ENCODE measurements at places on chromosomes 16 and 17.

- H3K4me3 ChIP-seq, result no peak overlapping the region
- H3K27me3 ChIP-seq, result no peaks in the 10 kb centered on the region
- H3K27ac ChIP-seq, result peak overlapping the region; percentile 86
- H3K4me1 ChIP-seq, result no peaks in the 10 kb centered on the region
These were observed 11.2 kb downstream of the COL1A1 start for GRCh38 chr17:50190293-50190602.

DNA sequence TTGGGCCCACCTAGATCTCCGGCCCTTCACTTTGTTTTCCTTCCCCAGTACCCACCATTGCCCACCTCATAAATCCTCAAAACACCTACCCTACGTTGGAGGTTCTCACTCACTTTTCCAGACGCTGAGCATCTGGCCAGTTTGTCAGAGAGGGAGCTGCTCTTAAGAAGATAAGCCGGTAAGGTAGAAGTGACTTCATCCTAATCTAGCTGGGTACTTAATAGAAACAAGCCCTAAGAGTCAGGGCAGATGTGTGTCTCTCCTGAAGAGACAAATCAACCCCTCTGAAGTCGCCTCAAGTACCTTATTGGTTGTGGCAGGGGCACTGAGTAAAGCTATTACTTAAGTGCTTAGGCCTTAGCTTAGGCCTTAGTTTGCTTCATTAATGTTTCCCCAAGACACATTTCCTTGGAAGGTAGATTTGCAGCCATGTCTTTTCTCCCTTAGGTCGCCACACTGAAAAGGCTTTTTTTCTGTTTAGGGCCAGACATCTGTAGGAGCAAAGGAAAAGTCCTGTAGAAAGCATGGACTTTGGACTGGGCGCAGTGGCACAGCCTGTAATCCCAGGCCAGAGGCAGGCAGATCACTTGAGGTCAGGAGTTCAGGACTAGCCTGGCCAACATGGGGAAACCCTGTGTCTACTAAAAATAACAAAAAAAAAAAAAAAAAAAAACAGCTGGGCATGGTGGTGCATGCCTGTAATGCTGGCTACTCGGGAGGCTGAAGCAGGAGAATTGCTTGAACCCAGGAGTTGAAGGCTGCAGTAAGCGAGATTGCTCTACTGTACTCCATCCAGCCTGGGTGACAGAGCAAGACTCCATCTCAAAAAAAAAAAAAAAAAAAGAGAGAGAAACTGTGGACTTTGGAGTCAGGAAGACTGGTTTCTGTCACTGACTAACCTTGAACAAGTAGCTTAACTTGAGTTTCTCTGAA, 1.0 kb downstream of the TACO1 start:
- peak overlapping the region; percentile 96 for H3K4me3 ChIP-seq
- no peak for DNase-seq
- H3K27ac ChIP-seq, result peak overlapping the region; percentile 83
- H3K27me3 ChIP-seq, result no peaks in the 10 kb centered on the region

GRCh38 chr17:39145143-39145542, 6.3 kb downstream of the PLXDC1 start:
- no peaks in the 10 kb centered on the region for H3K4me1 ChIP-seq
- no peaks in the 10 kb centered on the region for H3K36me3 ChIP-seq
- no peak overlapping the region for H3K27ac ChIP-seq

GRCh38 chr17:40724656-40725055, 21.1 kb upstream of the KRT24 start:
- no peak for DNase-seq
- H3K4me1 ChIP-seq, result no peaks in the 10 kb centered on the region
- H3K4me3 ChIP-seq, result no peak overlapping the region
- H3K36me3 ChIP-seq, result no peaks in the 10 kb centered on the region
- H3K27me3 ChIP-seq, result no peaks in the 10 kb centered on the region
- H3K27ac ChIP-seq, result no peak overlapping the region

DNA sequence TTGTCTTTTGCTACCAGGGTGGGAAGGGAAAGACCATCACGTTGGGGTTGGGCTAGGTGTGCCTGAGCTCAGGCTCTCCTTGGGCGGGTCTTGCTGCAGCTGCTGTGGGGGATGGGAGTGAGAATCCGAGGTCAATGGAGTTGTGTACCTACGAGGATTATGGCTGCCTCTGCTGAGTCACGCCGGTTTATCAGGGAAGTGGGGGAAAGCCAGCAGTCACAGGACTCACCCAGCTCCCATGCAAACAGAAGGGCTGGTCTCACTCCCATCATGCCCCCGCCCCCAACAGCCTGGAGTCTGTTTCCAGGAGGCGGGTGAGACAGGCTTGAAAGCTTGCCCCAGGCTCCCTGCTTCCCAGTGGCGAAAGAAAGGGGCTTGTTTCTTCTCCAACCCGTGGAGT, 1259.0 kb upstream of the GOT2 start:
- H3K27me3 ChIP-seq, result no peaks in the 10 kb centered on the region
- DNase-seq, result no peak
- no peaks in the 10 kb centered on the region for H3K4me1 ChIP-seq
- no peak overlapping the region for H3K4me3 ChIP-seq
- no peaks in the 10 kb centered on the region for H3K36me3 ChIP-seq

- H3K27me3 ChIP-seq, result no peaks in the 10 kb centered on the region
- peaks cover 3% of the 10 kb centered on the region for H3K4me1 ChIP-seq
- no peaks in the 10 kb centered on the region for H3K36me3 ChIP-seq
- H3K4me3 ChIP-seq, result no peak overlapping the region
- H3K27ac ChIP-seq, result no peak overlapping the region
These were observed 2.5 kb upstream of the GINS3 start for GRCh38 chr16:58389724-58390123.

- no peak overlapping the region for H3K27ac ChIP-seq
- no peaks in the 10 kb centered on the region for H3K4me1 ChIP-seq
- no peaks in the 10 kb centered on the region for H3K27me3 ChIP-seq
- DNase-seq, result no peak
- H3K36me3 ChIP-seq, result peaks cover 3% of the 10 kb centered on the region
- H3K4me3 ChIP-seq, result no peak overlapping the region
These were observed 9.3 kb downstream of the WDR59 start for GRCh38 chr16:74975591-74975990.

- no peaks in the 10 kb centered on the region for H3K36me3 ChIP-seq
- no peaks in the 10 kb centered on the region for H3K4me1 ChIP-seq
- no peak overlapping the region for H3K4me3 ChIP-seq
- no peak for DNase-seq
- H3K27ac ChIP-seq, result no peak overlapping the region
These were observed 57.9 kb upstream of the C17orf78 start for GRCh38 chr17:37317867-37318266.

DNA sequence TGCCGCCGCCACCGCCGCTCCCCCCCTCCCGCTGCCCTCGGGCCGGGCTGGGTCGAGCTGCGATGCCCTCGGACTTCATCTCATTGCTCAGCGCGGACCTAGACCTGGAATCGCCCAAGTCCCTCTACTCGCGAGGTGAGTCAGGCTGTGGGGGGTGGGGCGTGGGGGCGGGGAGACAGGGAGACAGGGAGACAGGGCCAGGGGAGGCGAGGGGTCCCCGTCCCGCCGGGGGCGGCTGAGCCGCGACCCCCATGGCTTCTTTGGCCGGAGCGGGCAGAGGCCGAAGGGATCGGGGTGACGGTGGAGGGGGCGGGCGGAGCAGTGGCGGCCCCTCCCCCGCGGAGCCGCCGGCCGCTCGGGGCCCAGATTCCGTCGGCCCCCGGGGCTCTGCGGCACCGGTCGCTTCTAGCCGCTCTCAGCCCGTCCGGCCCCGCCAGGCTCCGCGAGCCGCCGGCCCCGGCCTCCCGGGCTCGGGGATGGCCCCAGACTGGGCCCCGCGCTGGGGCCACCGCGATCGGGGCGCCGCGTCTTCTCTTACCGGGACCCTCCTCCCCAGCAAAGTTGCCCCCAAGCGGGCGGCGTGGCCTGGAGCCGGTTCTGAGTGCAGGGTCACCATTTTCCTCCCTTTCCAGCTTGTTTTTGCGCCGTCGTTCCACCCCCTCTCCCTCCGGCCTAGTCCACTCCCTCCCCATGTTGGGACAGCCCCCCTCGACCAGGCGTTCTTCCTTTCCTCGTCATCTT, 644 bp downstream of the NFAT5 start:
- no peaks in the 10 kb centered on the region for H3K36me3 ChIP-seq
- peak overlapping the region; percentile 100 for H3K4me3 ChIP-seq
- H3K27me3 ChIP-seq, result no peaks in the 10 kb centered on the region
- peaks cover 43% of the 10 kb centered on the region for H3K4me1 ChIP-seq

GRCh38 chr16:27199736-27200135, 3.6 kb upstream of the KDM8 start:
- no peak overlapping the region for H3K27ac ChIP-seq
- H3K4me3 ChIP-seq, result no peak overlapping the region
- H3K36me3 ChIP-seq, result no peaks in the 10 kb centered on the region
- H3K4me1 ChIP-seq, result peaks cover 11% of the 10 kb centered on the region
- no peak for DNase-seq

GRCh38 chr17:67212231-67212630, 32.8 kb downstream of the HELZ start:
- H3K4me1 ChIP-seq, result peaks cover 14% of the 10 kb centered on the region
- no peak overlapping the region for H3K4me3 ChIP-seq
- H3K27me3 ChIP-seq, result no peaks in the 10 kb centered on the region
- H3K27ac ChIP-seq, result no peak overlapping the region

- H3K4me1 ChIP-seq, result no peaks in the 10 kb centered on the region
- no peak for DNase-seq
- no peak overlapping the region for H3K27ac ChIP-seq
These were observed 19.8 kb upstream of the LYRM9 start for GRCh38 chr17:27912964-27913363.

GRCh38 chr16:56855946-56856345, 9.1 kb upstream of the SLC12A3 start:
- H3K27ac ChIP-seq, result no peak overlapping the region
- no peaks in the 10 kb centered on the region for H3K36me3 ChIP-seq
- no peak overlapping the region for H3K4me3 ChIP-seq
- no peaks in the 10 kb centered on the region for H3K4me1 ChIP-seq
- H3K27me3 ChIP-seq, result no peaks in the 10 kb centered on the region

GRCh38 chr16:85750827-85751697, at the start of gene C16orf74:
Gene C16orf74, minus strand, starts transcription at chr16:85751096. Its CDS starts 15,879 bp downstream, at chr16:85735217.
- no peak for DNase-seq
- H3K4me1 ChIP-seq, result peaks cover 11% of the 10 kb centered on the region
- no peaks in the 10 kb centered on the region for H3K36me3 ChIP-seq
- no peaks in the 10 kb centered on the region for H3K27me3 ChIP-seq
- H3K4me3 ChIP-seq, result peak within 1 kb of the TSS; percentile 79
- H3K27ac ChIP-seq, result no peak within 1 kb of the TSS

GRCh38 chr17:37774504-37774903, 29.6 kb upstream of the HNF1B start:
- no peaks in the 10 kb centered on the region for H3K27me3 ChIP-seq
- H3K4me1 ChIP-seq, result no peaks in the 10 kb centered on the region
- no peaks in the 10 kb centered on the region for H3K36me3 ChIP-seq

GRCh38 chr17:30345527-30346075, 11.7 kb upstream of the TMIGD1 start:
- H3K4me3 ChIP-seq, result no peak overlapping the region
- no peak for DNase-seq
- no peaks in the 10 kb centered on the region for H3K36me3 ChIP-seq
- no peaks in the 10 kb centered on the region for H3K27me3 ChIP-seq
- H3K4me1 ChIP-seq, result peaks cover 2% of the 10 kb centered on the region

- H3K4me3 ChIP-seq, result no peak overlapping the region
- no peaks in the 10 kb centered on the region for H3K4me1 ChIP-seq
- no peak overlapping the region for H3K27ac ChIP-seq
These were observed 344 bp downstream of the CNTNAP4 start for GRCh38 chr16:76277460-76278030.

GRCh38 chr16:88282564-88283395, 100.0 kb upstream of the ZNF469 start:
- H3K27me3 ChIP-seq, result no peaks in the 10 kb centered on the region
- H3K27ac ChIP-seq, result no peak overlapping the region
- no peak overlapping the region for H3K4me3 ChIP-seq
- no peak for DNase-seq

DNA sequence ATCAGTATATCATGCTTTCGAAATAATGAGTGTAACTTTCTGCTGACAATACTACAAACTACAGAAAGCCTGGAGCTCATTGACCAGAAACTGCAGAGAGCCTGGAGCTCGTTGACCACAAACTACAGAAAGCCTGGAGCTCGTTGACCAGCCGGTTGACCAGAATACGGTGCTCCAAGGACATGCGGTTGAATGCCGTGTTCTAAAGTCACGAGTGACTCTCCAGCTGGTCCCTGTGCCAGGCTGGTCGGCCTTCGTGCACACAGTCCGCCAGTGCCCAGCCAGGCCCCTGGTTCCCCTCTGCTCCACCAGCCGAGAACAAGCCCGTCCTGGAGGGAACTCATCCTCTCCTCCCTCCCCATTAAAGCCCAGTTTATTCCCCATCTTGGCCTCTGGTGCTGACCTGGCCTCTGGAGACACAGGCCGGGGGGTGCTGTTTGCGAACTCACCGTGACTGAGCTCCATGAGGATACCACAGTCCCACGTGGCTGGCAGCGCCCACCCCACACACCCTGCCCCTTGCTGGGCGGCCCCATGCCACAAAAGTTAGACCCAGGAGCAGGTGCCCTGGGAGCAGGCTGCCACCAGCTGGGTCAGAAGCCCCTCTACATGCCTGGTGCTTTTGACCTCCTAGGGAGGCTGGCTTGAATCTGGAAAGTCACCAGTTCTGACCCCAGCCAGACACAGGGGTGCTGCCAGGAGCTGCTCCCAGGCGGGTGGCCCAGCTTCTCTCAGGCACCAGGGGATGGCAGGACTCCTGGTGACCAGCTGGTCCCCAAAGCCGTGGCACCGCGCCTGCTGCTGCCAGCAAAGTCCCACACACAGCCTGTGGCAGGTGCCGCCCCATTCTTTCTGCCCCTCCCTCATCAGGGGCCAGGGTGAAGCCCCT, 15.5 kb upstream of the CDH15 start:
- DNase-seq, result no peak
- H3K4me1 ChIP-seq, result peaks cover 31% of the 10 kb centered on the region
- peak overlapping the region; percentile 11 for H3K27ac ChIP-seq
- no peak overlapping the region for H3K4me3 ChIP-seq
- no peaks in the 10 kb centered on the region for H3K27me3 ChIP-seq

GRCh38 chr17:50177983-50178834, 12.4 kb downstream of the SGCA start:
- peak overlapping the region; percentile 8 for H3K4me3 ChIP-seq
- peaks cover 60% of the 10 kb centered on the region for H3K4me1 ChIP-seq
- H3K27ac ChIP-seq, result peak overlapping the region; percentile 99
- peak; percentile 96 for DNase-seq
- H3K36me3 ChIP-seq, result no peaks in the 10 kb centered on the region

GRCh38 chr17:68368387-68368786, 77.1 kb downstream of the ARSG start:
- no peak for DNase-seq
- H3K36me3 ChIP-seq, result no peaks in the 10 kb centered on the region
- no peak overlapping the region for H3K27ac ChIP-seq
- H3K27me3 ChIP-seq, result no peaks in the 10 kb centered on the region
- no peak overlapping the region for H3K4me3 ChIP-seq
- no peaks in the 10 kb centered on the region for H3K4me1 ChIP-seq

- H3K4me3 ChIP-seq, result no peak overlapping the region
- DNase-seq, result no peak
- H3K4me1 ChIP-seq, result no peaks in the 10 kb centered on the region
- H3K27ac ChIP-seq, result no peak overlapping the region
These were observed 18.0 kb upstream of the CACNG1 start for GRCh38 chr17:67026341-67026740.

GRCh38 chr17:76085066-76085730, 6.2 kb downstream of the ZACN start:
- H3K27me3 ChIP-seq, result no peaks in the 10 kb centered on the region
- DNase-seq, result no peak
- H3K36me3 ChIP-seq, result peaks cover 54% of the 10 kb centered on the region
- no peak overlapping the region for H3K4me3 ChIP-seq
